ENCODE measurements at places on chromosomes 3 and 15.

- DNase-seq = no peak
These were observed 28.8 kb downstream of the LIMD1 start for GRCh38 chr3:45623393-45623792.

DNA sequence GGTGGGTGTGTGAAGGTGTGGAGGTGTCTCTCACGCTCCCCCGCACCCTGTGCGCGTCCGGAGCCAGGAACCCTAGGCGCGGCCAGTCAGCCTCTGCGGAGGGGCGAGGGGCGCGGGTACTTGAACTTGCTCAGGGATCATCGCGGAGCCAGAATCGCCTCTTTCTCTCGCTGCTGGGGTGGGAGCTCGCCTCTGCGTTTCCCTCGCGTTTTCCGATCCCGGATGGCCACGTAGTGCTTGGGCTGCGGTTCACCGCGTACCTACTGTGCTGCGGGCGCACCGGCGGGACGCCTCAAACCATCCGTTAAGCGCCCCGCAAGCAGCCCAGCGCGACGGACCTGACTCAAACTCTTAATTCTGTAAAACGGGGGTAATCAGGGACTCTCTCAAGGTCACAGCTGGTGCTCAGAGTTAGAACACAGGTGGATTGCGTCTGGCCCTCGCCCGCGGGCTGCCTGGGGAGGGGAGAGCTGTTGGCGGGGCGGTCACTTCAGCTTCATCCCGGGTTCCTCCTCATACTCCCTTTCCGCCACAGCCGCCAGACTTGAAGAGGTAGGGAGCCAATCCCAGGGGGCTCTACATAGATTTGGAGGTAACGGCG is 686 bp downstream of the MYRIP start:
- DNase-seq = peak; percentile 11

- DNase-seq = peak; percentile 90
These were observed at the start of gene FGF12 for GRCh38 chr3:192727032-192727847. Gene FGF12, minus strand, starts transcription at chr3:192727541.

DNA sequence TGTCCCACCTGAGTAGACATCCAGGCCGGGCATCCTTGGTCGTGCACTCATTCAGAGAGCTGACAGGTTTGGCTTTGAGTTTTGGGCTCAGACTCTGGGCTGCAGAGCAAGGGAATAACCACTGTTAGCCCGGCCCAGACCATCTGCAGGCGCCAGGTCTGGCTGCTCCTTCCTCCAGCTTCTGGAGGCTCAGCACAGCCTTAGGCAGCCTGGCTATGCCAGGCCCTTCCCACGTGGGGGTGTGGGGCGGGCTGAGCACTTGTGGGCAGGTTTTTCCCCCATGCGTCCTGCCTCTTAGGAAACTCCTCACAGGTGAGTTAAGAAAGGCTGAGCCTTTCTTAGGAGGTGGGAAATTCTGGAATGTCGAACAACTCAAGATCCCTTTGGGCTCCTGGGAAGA is 11.2 kb downstream of the PLA2G4B start:
- no peak for DNase-seq

DNA sequence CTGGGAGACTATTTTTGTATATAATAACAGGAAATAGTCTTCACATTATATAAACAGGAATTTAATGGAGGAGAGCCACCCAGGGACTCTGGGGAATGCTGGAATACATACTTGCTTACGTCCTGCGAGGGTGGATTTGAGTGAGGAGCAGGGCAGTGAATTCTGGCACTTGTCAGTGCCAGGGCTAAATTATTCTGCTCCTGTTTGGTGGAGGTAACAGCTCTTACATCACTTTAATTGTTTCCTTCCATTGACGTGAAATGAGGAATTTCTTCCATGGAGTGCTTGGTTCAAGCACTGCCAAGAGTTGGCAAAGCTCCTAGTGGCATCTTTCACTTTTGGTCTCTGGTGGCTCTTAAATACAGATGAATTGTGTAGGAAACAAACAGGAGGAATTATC is 94.1 kb upstream of the GOLGA8J start:
- no peak for DNase-seq

DNA sequence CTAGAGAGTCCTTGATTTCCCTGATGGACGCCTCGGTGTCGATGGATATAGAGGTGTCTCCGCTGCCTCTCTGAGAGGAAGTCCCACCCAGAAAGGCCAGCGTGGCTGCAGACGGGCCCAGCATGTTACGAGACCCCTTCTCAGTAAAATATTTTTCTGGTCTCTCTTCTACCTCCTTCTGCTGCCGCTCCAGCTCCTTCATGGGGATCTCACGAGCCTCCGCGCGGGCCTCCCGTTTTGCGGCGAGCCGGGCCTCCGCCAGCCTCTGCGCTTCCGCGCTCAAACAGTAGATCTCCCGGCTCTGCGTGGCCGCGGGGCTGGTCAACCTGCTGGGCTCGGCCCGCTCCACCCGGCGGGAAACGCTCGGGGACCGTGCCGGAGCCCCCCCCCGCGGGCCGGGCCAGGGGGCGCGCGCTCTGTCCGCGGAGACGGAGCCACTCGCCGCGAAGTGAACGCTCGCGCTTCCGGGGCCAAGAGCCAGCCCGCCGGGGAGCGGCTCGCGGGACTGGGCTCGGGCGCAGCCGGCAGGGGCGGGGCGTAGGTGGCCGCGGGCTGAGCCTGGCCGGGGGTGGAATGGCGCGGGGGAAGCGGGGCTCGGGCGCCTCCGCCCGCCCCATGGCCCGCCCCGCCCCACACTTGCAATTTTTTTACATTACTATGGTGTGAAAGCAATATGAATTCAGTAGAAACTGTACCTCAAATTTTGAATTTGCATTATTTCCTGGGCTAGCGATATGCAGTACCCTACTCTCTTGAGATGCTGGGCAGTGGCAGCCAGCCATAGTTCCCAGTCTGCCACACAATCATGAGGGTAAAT is 10.2 kb upstream of the KCNMB3 start:
- peak; percentile 29 for DNase-seq

GRCh38 chr3:124663690-124664089 is 66.6 kb upstream of the UMPS start:
- no peak for DNase-seq

DNA sequence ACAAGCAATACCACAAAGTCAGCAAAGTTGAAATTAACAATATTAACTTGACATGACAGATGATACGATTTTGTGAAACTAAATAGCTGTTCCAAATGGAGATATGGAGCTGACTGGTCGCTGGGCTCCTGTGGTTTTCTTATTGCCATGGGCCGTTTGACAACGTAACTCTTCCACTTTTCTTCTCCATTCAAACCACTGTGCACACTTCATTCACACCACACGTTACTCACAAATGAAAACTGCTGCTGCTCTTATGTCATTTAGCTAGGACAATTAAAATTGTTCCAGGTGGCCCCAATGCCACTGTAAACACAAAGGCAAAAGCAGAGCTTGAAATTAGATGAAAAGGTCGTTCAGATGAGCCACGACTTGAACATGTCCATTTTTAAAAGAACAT is 94.0 kb upstream of the VGLL4 start:
- no peak for DNase-seq

DNA sequence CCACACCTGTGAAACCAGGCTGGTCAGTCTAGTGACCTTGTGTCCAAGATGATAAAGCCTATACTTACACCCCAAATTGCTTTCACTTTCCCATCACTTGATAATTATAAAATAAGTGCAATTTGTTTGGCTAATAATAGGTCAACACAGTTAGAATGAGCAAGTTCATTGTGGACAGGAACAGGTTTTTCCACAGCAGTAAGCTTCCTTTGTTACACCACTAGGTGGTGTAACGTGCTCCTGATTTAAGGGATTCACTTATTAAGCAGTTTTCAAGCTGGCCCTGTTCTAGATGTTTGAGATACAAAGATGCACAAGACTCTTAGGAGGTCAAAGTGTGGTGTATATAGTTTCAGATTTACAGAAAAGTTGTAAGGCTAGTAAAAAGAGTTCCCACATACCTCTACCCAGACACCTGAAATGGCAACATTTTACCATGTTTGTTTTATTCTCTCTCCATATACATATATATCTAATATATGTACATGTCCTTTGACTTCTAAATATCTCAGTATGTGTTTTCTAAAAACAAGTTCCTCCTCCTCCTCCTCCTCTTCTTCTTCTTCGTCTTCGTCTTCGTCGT is 6.8 kb upstream of the MFSD1 start:
- DNase-seq = no peak

- no peak for DNase-seq
These were observed 1.4 kb downstream of the PGPEP1L start for GRCh38 chr15:99006146-99006545.

DNA sequence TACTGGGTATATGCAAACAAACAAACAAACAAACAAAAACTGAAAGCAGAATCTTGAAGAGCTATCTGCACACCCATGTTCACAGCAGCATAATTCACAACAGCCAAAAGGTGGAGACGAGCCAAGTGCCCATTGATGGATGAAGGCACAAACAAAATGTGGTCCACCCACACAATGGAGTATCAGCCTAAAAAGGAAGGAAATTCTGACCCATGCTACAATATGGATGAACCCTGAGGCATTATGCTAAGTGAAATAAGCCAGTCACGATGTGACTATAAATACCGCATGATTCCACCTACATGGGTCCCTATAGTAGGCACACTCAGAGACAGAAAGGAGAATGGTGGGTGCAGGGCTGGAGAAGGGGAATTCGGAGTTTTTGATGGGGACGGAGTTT is 24.1 kb downstream of the XPC start:
- no peak for DNase-seq

DNA sequence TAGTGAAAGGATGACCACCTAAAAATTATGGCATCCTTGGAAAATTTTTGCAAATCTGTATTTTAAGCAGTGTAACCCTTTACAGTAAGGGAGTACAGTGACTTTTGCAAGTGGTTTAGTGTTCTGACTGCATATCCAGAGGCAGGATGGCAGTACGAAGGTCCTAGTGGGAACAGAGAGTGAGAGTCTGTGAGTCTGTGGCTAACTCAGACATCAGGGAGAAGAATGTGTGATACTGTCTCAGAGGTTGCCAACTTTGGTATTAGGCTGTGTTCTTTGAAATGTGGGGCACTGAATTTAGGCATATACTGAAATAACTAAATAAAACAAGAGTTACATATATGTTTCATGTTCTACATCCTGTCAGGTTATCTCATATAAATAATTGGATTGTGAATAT is 25.7 kb downstream of the PRKCI start:
- no peak for DNase-seq

DNA sequence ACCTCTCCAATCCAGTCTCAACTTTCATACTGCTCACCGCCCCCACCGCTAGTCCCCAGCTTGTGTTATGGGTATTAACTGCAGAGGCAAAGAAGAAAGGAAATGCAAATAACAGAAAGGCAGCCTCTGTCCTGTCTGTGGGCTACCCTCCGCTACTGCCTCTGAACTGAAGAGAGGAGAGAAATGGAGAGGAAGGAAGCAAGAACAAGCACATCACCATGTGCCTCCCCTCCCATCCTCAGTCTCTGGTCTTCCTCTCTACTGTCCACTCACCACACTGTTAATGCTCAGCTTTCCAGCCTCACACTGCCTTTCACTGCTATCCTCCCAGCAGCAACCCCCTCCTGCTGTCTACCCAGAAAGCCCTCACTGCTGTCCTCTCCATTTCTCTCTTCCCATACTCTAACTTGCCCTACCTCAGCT is 139.0 kb upstream of the SLC2A2 start:
- DNase-seq = no peak

- DNase-seq = no peak
These were observed 68.1 kb upstream of the LPP start for GRCh38 chr3:188085584-188086560.
